ENCODE measurements at places on chromosomes 4 and X.

- no peak for DNase-seq
Measured at GRCh38 chr4:93749292-93749761, 79.2 kb upstream of the ATOH1 start.

- peak; percentile 88 for DNase-seq
Measured at GRCh38 chr4:139872274-139872673, 206.7 kb downstream of the MGST2 start.

DNA sequence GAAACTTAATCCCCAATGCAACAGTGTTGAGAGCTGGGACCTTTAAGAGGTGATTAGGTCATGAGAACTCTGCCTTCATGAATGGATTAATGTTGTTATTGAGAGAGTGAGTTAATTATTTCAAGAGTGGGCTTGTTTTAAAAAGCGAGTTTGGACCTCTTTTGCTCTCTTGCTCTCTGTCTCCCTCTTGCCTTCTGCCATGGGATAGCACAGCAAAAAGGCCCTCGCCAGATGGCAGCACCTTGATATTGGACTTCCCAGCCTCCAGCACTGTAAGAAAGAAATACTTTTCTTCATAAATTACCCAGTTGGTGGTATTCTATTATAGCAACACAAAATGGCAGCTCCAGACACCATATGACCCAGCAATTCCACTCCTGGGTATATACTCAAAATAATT, 7.0 kb upstream of the ATP6AP2 start:
- DNase-seq: peak; percentile 27

GRCh38 chrX:123688524-123688923, 44.3 kb downstream of the THOC2 start:
- no peak for DNase-seq

GRCh38 chr4:30770812-30771211, 50.6 kb downstream of the PCDH7 start:
- DNase-seq: no peak

GRCh38 chrX:154378059-154378798, 866 bp upstream of the EMD start:
- DNase-seq: peak; percentile 66

DNA sequence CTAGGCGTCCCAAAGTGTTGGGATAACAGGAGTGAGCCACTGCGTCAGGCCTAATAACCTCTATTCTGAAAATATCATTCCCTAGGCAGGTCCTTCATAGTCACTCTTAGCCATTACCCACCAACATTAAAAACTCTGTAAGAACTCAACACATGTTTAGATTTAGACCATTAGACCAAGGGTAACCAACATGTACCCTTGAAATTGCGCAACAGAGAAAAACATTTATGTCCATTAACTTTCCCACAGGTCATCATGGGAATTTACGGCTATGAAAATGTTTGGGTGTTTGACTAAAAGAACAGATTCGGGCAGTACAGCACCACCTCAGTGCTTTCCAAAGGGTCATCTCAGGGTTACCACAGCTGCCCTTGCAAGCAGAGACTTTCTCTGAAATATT, 7.5 kb downstream of the KLHL13 start:
- no peak for DNase-seq

DNA sequence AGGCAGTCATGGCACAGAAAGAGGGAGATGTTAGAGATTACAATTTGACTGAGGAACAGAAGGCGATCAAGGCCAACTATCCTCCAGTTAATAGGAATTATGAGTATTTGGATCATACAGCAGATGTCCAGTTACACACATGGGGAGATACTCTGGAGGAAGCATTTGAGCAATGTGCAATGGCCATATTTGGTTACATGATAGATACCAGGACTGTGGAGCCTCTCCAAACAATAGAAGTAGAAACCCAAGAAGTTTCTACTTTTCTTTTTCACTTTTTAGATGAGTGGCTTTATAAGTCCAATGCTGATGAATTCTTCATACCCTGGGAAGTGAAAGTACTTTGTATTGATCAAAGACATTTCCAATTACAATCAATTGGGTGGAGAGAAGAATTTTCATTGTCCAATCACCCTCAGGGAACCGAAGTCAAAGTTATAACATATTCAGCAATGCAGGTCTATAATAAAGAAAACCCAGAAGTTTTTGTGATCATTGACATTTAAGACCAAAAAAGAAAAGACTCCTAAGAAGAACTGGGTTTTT, 139.1 kb downstream of the MAB21L2 start:
- DNase-seq: no peak

GRCh38 chr4:140277576-140277975, 95.9 kb upstream of the SCOC start:
- DNase-seq: no peak

GRCh38 chr4:182736207-182736606, 181.0 kb downstream of the DCTD start:
- no peak for DNase-seq

- DNase-seq: no peak
Measured at GRCh38 chrX:65516756-65517155, 17.8 kb downstream of the LAS1L start.

DNA sequence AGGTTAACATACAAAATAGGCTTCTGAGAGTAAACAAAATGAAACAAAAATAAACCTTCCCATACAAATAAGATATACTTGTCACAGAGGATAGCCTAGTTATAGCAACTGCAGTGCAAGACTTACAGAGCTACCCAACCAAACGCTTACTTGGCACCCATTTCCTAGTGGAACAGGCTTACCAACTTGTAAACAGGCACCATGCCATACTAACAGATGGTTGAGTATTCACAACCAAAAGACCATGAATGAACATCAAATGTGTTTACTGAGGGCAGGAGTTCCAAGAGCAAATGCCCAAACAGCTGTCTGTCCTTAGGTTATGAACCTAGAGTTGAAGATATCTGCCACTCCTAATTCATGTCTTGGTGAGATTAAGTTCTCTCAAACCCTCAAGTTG, 2629.2 kb downstream of the PCDH7 start:
- DNase-seq: no peak

GRCh38 chr4:184684491-184685189, 35.1 kb downstream of the PRIMPOL start:
- DNase-seq: no peak

DNA sequence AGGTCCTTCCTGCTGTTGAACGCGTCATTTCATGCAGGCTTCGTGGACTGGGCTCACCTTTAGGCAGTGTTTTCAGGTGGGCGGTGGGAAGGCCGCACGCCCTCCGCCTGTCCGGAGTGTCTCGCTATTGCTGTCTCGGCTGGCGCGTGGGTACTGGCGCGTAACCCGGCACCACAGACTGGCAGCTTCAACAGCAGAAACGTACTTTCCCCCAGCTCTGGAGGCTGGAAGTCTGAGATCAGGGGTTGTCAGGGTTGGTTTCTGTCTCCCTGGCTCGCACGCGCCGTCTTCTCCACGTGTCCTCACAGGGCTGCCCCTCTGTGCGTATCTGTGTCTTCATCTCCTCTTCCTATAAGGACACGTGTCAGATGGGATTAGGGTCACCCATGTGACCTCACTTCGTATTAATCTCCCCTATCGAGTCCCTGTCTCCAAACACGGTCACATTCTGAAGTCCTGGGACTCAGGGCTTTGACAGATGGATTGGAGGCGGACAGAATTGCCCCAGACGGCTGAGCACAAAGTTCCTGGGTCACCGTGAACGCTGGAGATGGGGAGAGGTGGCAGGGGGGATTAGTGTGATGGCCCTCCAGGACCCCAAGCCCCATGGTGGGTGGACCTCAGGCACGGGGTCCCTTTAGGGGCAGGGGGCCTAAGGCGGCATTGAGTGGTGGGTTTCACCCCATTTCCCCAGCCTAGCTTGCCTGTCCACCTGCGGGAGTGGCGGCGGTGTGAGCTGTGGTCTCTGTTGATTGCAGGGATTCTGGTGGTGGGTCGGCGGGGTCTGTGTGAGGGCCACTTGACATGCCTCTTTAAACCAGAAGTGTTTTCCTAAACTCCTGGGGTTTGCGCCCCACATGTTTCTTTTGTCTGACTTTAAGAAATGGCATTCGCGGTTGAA, 83.4 kb upstream of the LRPAP1 start:
- no peak for DNase-seq

DNA sequence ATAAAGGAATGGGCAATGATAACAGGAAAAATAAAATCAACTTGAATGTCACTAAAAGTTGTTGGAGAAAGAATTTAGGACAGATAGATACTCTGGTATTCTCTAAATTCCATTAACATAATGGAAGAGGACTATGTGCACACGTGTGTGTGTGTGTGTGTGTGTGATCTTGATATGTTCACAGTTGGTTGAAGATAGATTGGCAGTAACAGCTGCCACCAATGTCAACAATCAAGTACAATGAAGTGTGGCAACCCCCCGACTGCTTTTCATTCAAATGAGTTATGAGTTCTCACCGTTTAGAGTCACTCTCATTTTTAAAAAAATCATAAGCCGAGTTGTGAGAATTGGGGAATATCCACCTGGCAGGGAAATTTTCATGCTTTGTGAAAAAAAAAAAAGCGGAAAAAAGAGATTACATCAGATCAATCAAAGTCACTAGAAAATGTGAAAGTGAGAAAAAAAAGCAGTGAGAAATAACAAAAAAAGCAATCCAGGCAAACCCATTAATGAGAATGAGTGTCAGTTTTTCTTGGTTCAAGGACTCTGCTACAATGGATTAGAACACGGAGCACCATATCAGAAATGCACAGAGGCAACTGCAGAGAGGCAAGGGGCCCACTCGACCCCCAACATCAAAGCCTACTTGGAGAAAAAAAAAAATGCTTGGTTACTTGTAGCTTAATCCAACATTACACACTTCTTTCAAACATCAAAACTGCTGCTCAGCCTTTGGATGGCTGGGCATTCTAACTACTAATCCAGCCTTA, 414.9 kb upstream of the PITX2 start:
- DNase-seq: no peak

DNA sequence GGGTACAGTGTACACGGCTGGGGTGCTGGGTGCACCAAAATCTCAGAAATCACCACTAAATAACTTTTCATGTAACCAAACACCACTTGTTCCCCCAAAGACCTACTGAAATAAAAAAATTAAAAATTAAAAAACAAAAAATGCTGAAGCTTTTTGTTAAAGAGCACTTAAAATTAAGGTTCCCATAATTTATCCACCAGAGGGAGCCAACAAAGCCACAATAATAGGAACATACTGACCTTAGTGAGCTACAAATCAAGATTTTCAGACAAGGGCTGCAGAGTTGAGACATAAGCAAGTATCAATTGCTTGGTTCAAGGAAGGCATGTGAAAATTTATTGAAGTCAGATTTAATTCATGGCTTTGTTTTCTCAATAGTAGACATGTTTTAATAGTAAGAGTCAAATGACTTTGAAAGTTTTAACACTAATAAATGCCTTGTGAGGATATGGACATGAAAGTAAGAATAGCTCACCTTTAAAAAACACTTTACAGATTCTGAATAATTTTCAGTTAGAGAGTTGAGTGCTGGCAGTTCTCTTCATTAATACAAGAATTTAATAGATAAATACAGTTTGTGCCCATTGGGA, 43.0 kb upstream of the SCOC start:
- DNase-seq: peak; percentile 28

DNA sequence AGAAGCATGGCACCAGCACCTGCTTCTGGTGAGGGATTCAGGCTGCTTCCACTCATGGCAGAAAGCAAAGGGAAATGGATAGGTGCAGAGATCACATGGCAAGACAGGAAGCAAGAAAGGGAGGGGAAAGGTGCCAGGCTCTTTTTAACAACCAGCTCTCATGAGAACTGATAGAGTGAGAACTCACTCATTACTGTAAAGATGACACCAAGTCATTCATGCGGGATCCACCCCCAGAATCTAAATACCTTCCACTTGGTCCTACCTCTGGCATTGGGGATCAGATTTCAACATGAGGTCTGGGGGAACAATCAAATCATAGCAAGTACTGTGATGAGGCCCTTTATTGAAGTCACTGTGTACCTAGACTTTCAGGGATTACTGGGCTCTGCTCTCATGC, 72.0 kb upstream of the PRDM5 start:
- DNase-seq: no peak

DNA sequence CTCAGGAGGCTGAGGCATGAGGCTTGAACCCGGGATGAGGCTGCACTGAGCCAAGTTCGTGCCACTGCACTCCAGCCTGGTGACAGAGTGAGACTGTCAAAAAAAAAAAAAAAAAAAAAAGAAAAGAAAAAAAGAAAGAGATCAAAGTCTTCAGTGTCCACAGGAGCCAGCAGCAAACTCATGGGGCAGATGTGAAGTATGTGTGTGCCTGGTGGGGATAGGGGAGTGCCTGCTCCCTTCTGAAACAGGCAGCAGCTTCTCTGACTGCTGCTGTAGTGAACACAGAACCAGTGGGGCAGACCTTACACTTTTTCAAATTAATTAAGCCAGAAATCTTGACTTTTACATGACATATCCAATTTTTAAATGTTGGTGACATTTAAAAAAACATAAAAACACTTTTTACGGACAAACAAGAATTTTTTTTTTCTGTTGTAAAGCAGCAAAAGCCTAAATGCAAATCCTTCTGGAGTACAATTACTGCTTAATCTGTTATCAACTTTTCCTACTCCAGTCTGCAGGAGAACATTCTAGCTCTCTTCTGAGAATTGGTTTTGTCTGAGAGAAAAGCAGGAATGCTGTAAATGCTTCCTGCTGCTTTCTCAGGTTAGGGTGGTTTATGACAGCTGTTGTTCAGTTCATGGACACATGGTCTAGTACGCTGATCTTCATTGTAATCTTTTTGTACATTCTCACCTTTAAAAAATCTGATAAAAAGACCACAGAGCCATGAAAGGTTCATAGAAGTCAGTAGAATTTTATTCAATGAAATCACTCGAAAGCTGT, 311.1 kb downstream of the CAMK2D start:
- no peak for DNase-seq

DNA sequence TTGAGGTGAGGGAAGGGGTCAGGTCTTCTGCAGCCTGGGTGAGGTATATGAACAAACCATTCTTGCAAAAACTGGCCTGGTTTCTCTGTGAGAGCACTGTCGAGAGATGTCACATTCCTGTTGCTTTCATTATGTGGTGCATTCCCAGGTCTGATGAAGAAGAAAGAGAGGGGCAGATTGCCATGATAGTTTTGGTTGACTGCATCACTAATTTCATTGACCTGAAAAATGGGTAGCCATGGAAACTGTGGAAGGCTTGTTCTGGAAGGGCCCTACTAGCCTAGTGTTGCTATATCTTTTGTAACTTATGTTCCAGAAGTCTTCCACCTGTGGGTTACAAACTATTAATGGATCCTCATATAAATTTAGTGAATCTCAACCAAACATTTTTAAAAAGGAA, 32.9 kb upstream of the CYBB start:
- DNase-seq: no peak

GRCh38 chr4:187370918-187371317, 624.7 kb upstream of the ZFP42 start:
- DNase-seq: no peak

DNA sequence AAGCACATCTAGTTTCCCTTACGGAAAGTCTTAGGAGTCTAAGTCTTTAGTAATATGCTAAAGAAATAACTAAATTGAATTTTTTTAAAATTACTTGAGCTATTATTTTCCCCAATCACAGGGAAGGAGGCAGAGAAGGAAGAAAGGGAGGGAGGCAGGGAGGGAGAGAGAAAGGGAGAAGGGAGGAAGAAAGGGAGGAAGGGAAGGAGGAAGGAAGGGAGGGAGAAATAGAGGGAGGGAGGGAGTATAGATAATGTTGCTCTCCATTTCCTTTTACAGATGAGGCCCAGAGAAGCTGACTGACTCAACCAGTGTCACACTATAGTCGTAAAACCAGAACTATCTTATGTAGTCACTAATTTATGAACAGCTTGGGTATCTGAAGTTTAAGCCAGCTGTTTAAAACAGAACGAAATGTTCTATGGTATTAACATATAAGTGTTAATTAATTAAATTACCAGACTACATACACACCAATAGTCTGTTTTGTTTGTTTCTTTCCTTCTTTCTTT, 14.6 kb downstream of the SH3RF1 start:
- DNase-seq: peak; percentile 61
